ENCODE measurements at places on chromosomes 11 and 22.
A peak's percentile ranks its signal among the peaks of the same experiment; 100 is the strongest.

DNA sequence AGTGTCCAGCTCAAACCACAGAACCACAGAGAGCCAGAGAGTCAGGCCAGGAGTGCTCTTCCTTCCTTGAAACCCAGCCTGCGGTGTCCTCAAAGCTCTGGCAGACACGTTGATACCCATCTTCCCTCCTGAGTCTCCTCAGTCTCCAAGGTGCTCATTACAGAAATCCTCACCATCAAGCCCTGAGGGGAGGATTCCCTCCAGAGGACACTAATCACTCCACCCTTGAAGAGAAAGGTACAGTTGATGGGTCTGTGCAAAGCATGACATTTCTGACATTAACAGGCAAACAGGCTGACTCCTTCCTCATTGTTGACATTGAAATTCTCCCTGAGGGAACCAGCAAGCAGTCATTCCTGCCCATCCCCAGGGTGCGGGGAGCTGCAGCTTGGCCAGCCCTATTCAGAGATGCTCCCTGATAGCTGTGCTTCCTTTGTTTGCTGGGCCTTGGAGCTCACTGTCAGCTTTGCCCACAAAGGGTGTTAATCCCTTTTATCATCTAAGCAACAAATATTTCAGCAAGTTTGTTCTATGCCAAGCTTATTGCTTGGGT, 101.7 kb upstream of the CSNK2A3 start:
- no peak for DNase-seq

- peak; percentile 58 for DNase-seq
These were observed at the start of gene HMOX1 for GRCh38 chr22:35380537-35381423. HMOX1 (plus strand) TSS chr22:35381096; CDS start chr22:35381174, 78 bp downstream.

DNA sequence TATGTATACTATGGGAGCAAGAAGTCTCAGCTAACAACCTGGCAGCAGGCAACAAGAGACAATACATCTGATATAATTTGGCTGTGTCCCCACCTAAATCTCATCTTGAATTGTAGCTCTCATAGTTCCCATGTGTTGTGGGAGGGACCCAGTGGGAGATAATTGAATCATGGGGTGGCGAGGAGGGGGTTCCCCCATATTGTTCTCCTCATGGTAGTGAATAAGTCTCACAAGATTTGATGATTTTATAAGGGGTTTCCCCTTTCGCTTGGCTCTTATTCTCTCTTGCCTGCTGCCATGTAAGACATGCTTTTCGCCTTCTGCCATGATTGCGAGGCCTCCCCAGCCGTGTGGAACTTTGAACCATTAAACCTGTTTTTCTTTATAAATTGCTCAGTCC, 6.2 kb downstream of the DNAJC24 start:
- no peak for DNase-seq

- DNase-seq = no peak
These were observed 6.2 kb upstream of the LDLRAD3 start for GRCh38 chr11:35937700-35938099.
